Activated naive CD8-positive, alpha-beta T cell treated with anti-CD3 and anti-CD28 coated beads, Interleukin-2, amount 50 U/mL, for 24 hours (primary cell): ENCODE measurements at places on chromosomes 7 and 10.

DNA sequence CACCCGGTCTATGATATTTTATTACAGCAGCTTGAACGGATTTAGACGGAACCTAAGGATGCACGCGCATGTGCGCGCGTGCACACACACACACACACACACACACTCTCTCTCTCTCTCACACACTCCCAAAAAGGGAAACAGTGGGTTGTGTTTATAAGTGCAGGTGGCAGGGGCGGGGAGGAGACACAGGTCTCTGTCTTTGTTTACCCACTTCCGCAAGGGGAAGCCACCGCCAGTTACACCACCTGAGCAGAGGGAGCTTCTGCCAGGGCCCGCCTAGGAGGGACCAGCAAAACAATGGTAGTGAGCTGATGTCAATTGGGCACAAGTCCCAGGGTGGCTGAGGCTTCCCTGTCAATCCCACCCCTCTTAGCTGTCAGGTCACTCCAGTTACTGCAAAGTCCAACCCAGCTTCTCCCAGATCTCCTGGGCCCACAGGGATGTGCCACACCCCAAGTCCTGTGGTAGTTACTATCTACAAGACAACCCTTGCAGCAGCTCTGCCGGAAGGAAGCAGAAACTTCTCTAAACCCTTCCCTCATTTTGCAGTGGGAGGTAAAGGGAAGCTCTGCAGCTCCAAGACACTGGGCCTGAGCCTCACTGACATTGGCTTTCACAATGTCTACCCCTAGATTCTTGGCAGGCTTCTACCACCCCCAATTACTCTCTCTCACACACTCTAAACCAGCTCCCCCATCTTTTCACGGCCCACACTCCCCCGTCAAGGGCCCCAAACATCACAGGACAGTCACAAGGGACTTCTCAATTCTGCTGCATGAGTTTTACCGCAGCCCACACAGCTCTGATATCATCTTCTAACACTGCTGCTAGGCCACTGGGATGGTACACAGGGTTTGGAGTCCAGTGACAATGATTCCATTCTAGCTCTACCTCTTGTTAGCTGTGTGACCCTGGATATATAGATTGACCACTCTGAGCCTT, 17.6 kb downstream of the ANXA11 start:
- H3K27me3 ChIP-seq, result no peaks in the 10 kb centered on the region
- peak overlapping the region; percentile 92 for H3K27ac ChIP-seq
- peaks cover 26% of the 10 kb centered on the region for H3K36me3 ChIP-seq
- H3K4me1 ChIP-seq, result peaks cover 86% of the 10 kb centered on the region
- H3K4me3 ChIP-seq, result peak overlapping the region; percentile 72
- peak; percentile 63 for DNase-seq

DNA sequence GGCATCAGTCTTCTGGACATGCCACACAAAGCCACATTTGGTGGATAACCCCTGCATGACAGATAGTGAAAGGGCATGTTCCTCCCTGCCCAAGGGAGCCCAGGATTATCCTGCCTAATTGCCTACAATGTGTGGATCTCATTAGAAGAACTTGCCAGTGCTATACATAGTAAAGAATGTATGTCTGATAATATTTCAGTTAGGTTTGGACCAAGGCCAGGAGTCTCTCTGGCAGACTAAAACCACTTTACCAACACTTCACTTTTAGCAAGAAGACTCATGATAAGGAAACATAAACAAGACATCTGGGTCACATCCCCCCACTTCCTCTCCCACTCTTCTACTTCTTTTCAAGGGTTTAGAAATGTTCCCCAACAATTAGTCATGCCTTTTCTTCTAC, 196.7 kb downstream of the MTERF1 start:
- H3K4me1 ChIP-seq, result no peaks in the 10 kb centered on the region
- peaks cover 5% of the 10 kb centered on the region for H3K36me3 ChIP-seq
- no peaks in the 10 kb centered on the region for H3K27me3 ChIP-seq
- H3K27ac ChIP-seq, result no peak overlapping the region
- H3K4me3 ChIP-seq, result no peak overlapping the region
- no peak for DNase-seq

- H3K27ac ChIP-seq, result no peak overlapping the region
- H3K4me1 ChIP-seq, result no peaks in the 10 kb centered on the region
- H3K27me3 ChIP-seq, result no peaks in the 10 kb centered on the region
- H3K36me3 ChIP-seq, result no peaks in the 10 kb centered on the region
- no peak for DNase-seq
Observed at GRCh38 chr10:88006261-88006660, 142.8 kb downstream of the PTEN start.

GRCh38 chr10:20627946-20628507, 269.1 kb downstream of the NEBL start:
- H3K36me3 ChIP-seq, result no peaks in the 10 kb centered on the region
- no peak overlapping the region for H3K27ac ChIP-seq
- H3K4me1 ChIP-seq, result no peaks in the 10 kb centered on the region

GRCh38 chr7:30851651-30852307, 59.9 kb upstream of the AQP1 start:
- no peaks in the 10 kb centered on the region for H3K4me1 ChIP-seq
- no peak for DNase-seq
- no peaks in the 10 kb centered on the region for H3K36me3 ChIP-seq
- no peak overlapping the region for H3K27ac ChIP-seq

- H3K4me1 ChIP-seq, result peaks cover 15% of the 10 kb centered on the region
- no peak for DNase-seq
- peaks cover 38% of the 10 kb centered on the region for H3K27me3 ChIP-seq
- H3K4me3 ChIP-seq, result no peak overlapping the region
- H3K36me3 ChIP-seq, result no peaks in the 10 kb centered on the region
Observed at GRCh38 chr7:151254851-151255250, 6.4 kb upstream of the SMARCD3 start.

DNA sequence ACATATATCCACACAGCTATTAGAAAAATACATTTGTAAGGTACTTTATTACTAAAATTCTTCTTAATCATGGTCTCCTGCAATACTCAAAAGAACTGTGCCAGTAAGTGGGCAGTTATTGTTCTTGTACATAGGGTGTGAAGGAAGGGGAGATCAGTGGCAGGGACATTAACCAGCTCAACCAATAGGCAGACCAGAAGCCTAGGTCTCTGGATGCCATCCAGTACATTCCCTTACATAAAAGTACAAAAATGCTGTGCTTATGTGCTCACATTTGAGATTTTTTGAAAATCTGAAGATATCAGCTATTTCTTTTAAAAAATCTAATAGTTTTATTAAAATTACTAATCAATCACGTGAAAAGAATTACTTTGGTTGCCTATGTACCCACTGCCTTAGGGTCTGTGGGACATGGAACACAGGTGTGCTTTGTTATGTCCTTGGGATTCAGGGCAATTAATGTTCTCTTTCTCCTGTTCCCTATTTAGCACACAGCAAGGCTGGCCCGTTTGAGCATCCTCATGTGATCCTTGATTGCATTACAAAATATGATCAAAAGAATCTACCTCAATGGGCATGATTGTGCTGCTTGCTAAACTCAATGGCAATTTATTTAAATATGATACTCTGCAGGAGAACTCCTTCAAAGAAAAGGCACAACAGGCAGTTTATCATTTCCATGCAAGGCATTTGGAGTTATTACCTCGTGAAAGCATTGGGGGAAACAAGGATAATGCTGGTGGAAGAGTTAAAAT, 22.7 kb downstream of the TWIST1 start:
- H3K27me3 ChIP-seq, result no peaks in the 10 kb centered on the region
- H3K4me1 ChIP-seq, result no peaks in the 10 kb centered on the region
- no peaks in the 10 kb centered on the region for H3K36me3 ChIP-seq
- H3K4me3 ChIP-seq, result no peak overlapping the region
- H3K27ac ChIP-seq, result no peak overlapping the region

DNA sequence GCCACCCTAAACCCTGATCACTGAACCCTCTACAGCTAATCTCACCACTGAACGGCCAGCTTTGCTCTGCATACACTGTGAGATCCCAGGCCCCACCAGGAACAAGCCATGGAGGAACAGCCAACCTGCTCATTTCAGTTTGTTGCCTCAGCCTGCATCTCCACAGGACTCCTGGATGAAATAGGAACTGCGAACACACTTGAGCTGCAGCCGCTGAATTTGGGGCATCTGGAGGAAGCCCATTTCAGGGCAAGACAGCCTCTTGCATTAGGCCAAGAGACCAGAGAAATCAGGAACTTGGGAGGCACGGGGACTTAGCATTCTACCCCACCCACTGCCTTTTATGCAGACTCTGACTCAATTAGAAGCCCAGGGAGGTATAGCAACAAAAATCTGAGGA, 14.5 kb upstream of the EGR2 start:
- H3K4me1 ChIP-seq, result peaks cover 3% of the 10 kb centered on the region
- no peak overlapping the region for H3K27ac ChIP-seq
- H3K27me3 ChIP-seq, result peaks cover 5% of the 10 kb centered on the region
- DNase-seq, result no peak
- no peaks in the 10 kb centered on the region for H3K36me3 ChIP-seq
- H3K4me3 ChIP-seq, result no peak overlapping the region

DNA sequence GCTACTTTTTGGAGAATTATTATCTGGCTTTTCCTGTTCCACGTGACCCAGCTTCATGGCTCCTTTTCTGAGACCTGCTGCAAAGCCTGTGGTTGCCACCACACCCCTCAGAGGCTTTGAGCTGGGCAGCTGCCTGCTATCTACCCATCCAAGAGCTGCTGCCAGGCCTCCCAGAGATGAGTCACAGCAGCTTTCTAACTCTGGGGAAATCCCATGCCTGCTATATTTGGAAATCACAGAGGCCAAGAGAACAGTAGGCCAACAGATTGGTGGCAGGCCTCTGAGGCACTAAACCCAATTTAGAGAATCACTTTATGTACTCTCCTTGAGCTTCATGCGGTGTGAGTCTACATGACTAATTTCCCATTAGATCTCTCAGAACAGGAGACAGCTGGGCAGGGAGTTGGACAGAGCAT, 35.2 kb downstream of the SGCE start:
- H3K4me3 ChIP-seq, result no peak overlapping the region
- H3K4me1 ChIP-seq, result peaks cover 12% of the 10 kb centered on the region
- H3K27me3 ChIP-seq, result peaks cover 2% of the 10 kb centered on the region
- H3K27ac ChIP-seq, result peak overlapping the region; percentile 74

GRCh38 chr10:120580918-120581895, 124.2 kb downstream of the PLPP4 start:
- H3K27ac ChIP-seq, result no peak overlapping the region
- DNase-seq, result no peak
- no peak overlapping the region for H3K4me3 ChIP-seq
- no peaks in the 10 kb centered on the region for H3K4me1 ChIP-seq
- no peaks in the 10 kb centered on the region for H3K27me3 ChIP-seq
- no peaks in the 10 kb centered on the region for H3K36me3 ChIP-seq

DNA sequence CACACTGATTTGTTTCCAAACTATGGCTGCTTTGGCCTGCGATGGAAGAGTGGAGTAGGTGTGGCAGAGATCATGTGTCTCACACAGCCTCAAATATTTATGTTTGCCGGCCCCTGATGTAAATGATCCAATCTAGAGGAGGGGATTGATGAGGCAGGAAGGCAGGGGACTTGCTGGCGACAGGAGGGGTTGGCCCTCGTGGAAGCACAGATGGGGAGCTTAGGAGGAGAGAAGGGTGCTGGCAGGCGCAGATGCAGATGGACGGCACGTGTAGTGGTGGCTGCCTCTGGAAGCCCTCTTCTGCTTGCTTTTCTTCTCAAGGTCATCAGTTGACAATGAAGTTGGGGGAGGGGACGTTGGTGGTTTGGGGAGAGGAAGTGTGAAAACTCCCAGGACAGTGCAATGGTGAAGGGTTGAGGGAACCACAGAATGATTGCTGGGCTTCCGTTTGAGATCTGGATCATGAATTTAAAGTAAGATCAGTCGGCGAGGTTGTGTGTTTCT, 15.4 kb downstream of the COL13A1 start:
- H3K27ac ChIP-seq, result no peak overlapping the region
- H3K27me3 ChIP-seq, result peaks cover 7% of the 10 kb centered on the region
- no peaks in the 10 kb centered on the region for H3K36me3 ChIP-seq
- H3K4me3 ChIP-seq, result no peak overlapping the region
- DNase-seq, result no peak

DNA sequence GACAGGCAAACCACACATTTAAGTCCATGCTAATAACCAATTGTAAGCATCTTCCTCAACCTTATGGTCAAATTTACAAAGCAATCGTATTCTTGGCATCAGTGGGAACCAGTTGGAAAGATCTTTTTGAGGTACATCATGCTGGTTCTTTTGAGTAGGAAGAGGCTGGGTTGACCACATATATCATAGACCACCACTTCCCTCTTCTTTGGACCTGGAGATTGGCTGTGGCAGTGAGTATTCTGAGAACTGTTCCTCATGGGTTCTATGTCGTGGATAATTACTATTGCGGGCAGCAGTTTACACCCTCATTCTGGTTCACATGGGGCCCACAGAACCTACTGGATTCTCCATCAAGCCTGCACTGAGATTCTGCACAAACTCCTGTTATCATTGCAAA, 35.5 kb upstream of the C1GALT1 start:
- peaks cover 6% of the 10 kb centered on the region for H3K36me3 ChIP-seq
- no peak for DNase-seq
- H3K27me3 ChIP-seq, result no peaks in the 10 kb centered on the region

DNA sequence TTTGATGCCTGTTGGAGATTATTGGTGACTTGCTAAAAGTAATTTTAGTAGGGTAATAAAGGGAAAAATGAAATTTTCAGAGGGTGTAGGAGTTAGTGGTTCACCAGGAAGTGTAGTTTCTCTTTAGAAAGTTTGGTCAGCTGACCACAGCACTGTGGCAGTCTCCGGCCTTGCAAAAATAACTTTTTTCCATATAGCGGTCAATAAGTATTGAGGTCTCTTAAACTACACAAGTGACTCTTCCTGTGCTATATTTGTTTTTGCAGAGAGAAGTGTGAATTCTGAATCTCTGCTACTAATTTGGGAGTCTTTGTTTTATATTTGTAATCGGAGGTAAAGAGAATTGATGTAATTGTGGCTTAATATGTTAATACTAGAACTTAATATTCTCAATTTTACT, 24.3 kb downstream of the PTPN12 start:
- H3K36me3 ChIP-seq, result no peaks in the 10 kb centered on the region
- H3K4me3 ChIP-seq, result no peak overlapping the region
- peaks cover 12% of the 10 kb centered on the region for H3K4me1 ChIP-seq
- H3K27me3 ChIP-seq, result no peaks in the 10 kb centered on the region
- no peak for DNase-seq

GRCh38 chr7:157267956-157268355, 68.8 kb upstream of the DNAJB6 start:
- peaks cover 26% of the 10 kb centered on the region for H3K36me3 ChIP-seq
- H3K4me1 ChIP-seq, result no peaks in the 10 kb centered on the region
- no peak overlapping the region for H3K4me3 ChIP-seq
- no peak overlapping the region for H3K27ac ChIP-seq
